Neural progenitor cell (in vitro differentiated cells): ENCODE measurements at places on chromosomes 16 and 17. TPM values are rescaled to one million over a fixed set of nuclear protein-coding genes. Genes with fewer than 3 reads are reported as not detected.

DNA sequence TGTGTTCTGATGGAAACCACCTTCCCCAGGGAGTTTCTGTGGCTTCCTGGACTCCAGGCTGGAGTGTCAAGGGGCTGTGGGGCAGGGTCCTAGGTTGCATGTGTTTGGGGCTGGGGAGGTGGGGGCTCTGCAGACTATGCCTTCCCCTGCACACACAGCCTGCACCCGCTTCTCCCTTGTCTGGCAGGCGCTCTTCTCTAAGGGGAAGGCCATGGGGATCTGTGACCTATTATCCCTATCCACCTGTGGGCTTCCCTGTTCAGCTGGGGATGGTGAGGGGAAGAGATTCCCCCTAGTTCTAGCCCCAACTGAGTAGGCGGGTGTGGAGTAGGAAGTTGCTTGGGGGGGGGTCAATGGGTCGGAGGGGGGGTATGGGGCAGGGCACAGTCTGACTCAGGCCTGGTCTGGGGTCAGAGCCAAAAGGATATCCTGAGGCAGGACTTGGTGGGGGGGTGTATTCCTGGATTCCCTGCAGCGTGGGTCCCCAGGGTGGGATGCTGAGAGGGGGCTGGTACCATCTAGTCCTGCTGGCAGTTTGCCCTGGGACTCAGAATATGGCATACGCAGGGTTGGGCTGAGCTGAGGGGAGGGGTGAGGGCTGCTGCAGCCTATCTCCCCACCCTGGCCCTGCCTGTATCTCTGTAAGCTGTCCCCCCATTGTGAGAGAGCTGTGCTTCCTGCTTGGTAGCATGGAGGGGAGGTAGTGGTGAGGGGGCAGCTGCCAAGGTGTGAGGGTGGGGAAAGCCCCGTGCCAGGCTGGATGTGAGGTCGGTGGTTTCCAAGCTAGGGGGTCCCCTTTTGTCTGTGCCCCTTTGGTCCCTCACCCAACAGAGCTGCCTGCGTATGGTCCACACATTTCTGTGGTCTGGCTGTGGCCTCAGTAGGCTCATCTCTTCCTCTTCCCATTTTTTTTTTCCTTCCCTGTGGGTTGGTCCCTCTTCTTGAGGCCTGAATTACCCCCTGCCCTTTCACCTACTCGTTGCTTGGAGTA, 14.7 kb downstream of the RARA start:
- H3K4me3 ChIP-seq: no peak overlapping the region
- H3K4me1 ChIP-seq: peaks cover 13% of the 10 kb centered on the region
- DNase-seq: no peak
- H3K36me3 ChIP-seq: no peaks in the 10 kb centered on the region
- peaks cover 6% of the 10 kb centered on the region for H3K27me3 ChIP-seq
- H3K27ac ChIP-seq: no peak overlapping the region

GRCh38 chr16:48499923-48500381, 110.0 kb downstream of the N4BP1 start:
- no peak overlapping the region for H3K27ac ChIP-seq
- H3K4me1 ChIP-seq: peaks cover 16% of the 10 kb centered on the region
- H3K36me3 ChIP-seq: no peaks in the 10 kb centered on the region
- H3K27me3 ChIP-seq: no peaks in the 10 kb centered on the region
- no peak for DNase-seq
- H3K4me3 ChIP-seq: no peak overlapping the region

DNA sequence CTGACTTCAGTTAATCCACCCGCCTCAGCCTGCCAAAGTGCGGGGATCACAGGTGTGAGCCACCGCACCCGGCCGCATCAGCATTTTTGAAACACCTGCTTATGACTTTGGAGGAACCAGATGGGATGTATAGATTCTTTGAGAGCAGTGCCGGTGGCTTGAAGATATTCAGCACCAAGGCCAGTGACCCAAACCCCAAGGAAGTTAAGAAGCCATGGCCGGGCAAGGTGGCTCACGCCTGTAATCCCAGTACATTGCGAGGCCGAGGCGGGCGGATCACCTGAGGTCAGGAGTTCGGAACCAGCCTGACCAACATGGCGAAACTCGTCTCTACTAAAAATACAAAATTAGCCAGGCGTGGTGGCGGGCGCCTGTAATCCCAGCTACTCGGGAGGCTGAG, 43.9 kb downstream of the TRARG1 start:
- H3K27me3 ChIP-seq: no peaks in the 10 kb centered on the region
- H3K36me3 ChIP-seq: no peaks in the 10 kb centered on the region
- H3K27ac ChIP-seq: no peak overlapping the region

- H3K27ac ChIP-seq: no peak overlapping the region
- no peaks in the 10 kb centered on the region for H3K27me3 ChIP-seq
- no peaks in the 10 kb centered on the region for H3K4me1 ChIP-seq
- H3K36me3 ChIP-seq: no peaks in the 10 kb centered on the region
These were observed 10.7 kb upstream of the UBTF start for GRCh38 chr17:44230140-44230539.

- H3K4me3 ChIP-seq: no peak overlapping the region
- H3K27me3 ChIP-seq: no peaks in the 10 kb centered on the region
- no peaks in the 10 kb centered on the region for H3K4me1 ChIP-seq
- no peak for DNase-seq
These were observed 9.5 kb upstream of the ZNF469 start for GRCh38 chr16:88373211-88373610.

- H3K27me3 ChIP-seq: no peaks in the 10 kb centered on the region
- DNase-seq: no peak
- no peak overlapping the region for H3K27ac ChIP-seq
- no peaks in the 10 kb centered on the region for H3K36me3 ChIP-seq
These were observed 208.7 kb downstream of the KCNJ2 start for GRCh38 chr17:70378076-70378475.

GRCh38 chr17:27968206-27968732, 74.2 kb upstream of the NLK start:
- H3K36me3 ChIP-seq: no peaks in the 10 kb centered on the region
- no peak for DNase-seq

- no peaks in the 10 kb centered on the region for H3K4me1 ChIP-seq
- no peak overlapping the region for H3K4me3 ChIP-seq
- no peak overlapping the region for H3K27ac ChIP-seq
- H3K36me3 ChIP-seq: no peaks in the 10 kb centered on the region
These were observed 9.0 kb upstream of the CDH3 start for GRCh38 chr16:68636064-68636560.

DNA sequence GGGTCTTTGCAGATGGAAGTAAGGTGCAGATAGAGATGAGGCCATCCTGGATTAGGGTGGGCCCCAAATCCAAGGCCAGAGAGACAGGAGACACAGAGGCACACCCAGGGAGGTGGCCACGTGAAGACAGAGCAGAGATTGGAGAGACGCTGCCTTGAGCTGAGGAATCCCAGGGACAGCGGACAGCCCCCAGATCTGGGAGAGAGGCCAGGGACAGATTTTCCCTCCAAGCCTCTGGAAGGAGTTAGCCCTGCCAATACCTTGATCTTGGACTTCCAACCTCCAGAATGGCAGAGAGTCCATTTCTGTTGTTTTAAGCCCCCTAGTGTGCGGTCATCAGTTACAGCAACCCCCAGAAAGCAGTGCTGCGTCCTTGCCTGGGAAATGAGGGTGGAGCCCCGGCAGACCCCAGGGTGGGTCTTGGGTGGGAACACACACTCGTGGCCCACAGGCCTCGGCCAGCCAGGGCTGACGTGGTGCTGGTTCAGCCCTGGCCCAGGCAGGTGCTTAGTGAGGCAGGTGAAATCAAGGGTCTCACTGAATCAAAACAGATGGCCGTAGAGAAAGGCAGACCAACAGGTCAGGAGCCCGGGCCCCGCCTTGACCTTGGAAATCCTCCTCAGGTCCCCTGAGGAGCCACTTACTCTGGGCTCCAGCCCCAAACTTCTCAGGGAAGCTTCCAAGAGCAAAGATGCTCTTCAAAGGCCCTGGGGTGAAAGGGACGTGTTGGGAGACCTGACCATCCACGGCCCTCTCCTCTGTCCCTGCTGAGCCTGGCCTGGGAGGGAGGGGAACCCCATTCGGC, 169.3 kb downstream of the RBFOX3 start:
- no peak for DNase-seq
- H3K4me3 ChIP-seq: no peak overlapping the region
- no peaks in the 10 kb centered on the region for H3K27me3 ChIP-seq
- no peaks in the 10 kb centered on the region for H3K36me3 ChIP-seq
- no peak overlapping the region for H3K27ac ChIP-seq

DNA sequence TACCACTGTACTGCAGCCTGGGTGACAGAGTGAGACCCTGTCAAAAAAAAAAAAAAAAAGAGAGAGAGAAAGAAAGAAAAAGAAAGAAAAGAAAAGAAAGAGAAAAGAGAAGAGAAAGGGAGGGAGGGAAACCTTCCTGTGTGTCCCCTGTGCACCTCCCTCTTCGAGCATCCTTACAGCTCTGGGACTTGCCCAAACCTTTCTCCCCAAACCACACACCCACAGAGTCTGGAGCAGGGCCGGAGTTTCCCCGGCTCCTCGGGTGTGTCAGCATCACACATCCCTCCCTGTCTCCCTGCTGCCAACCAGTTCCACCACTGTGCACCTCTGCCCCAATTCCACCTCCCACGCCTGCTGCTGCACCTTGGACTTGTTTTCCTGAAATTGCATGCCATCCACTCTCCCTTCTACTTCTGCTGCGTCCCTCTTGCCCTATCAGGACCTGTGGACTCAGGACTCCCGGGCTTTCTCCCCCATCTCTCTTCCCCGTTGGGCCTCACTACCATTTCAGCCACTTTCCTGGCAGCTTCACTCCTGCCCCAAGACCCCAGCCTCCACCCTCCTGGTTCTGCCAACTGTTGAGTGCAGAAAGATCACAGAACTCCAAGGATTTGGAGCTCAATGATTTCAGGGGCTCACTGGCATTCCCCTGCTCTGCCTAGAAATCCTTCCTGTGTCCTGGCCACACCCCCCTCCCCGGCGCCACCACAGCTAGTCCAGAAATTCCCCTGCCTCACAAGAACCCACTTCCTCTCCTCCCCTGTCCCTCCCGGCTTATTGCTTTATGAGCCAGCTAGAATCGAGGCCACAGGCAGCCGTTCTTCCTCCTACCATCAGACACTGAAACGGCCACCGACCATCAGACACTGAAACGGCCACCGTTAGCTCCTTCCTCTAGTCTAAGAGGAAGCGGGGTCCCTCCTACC, 3.7 kb upstream of the CDK3 start:
- no peak overlapping the region for H3K4me3 ChIP-seq
- no peaks in the 10 kb centered on the region for H3K4me1 ChIP-seq
- H3K27ac ChIP-seq: no peak overlapping the region
- H3K27me3 ChIP-seq: no peaks in the 10 kb centered on the region
- no peaks in the 10 kb centered on the region for H3K36me3 ChIP-seq

DNA sequence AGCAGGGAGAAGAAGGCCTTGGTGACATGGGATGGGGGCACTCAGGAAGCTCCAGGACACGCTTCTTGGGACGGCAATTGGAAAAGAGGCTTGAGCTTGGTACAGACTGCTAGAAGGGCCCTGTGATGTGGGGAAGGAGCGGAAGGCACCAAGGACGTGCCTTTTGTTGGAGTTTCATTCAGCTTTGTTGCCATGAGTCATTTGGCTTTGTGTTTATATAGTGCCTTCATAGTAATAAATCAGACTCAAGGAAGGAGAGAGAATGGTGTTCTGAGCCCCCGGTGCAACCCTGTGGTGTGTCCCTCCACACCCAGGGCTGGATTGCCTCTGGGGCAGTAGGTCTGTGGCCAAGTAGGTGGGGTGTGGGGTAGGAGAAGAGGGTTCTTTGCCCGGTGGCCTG, 7.4 kb upstream of the TBX4 start:
- DNase-seq: no peak
- H3K27me3 ChIP-seq: peaks cover 57% of the 10 kb centered on the region
- H3K36me3 ChIP-seq: no peaks in the 10 kb centered on the region
- no peak overlapping the region for H3K4me3 ChIP-seq
- no peak overlapping the region for H3K27ac ChIP-seq
- peaks cover 7% of the 10 kb centered on the region for H3K4me1 ChIP-seq

DNA sequence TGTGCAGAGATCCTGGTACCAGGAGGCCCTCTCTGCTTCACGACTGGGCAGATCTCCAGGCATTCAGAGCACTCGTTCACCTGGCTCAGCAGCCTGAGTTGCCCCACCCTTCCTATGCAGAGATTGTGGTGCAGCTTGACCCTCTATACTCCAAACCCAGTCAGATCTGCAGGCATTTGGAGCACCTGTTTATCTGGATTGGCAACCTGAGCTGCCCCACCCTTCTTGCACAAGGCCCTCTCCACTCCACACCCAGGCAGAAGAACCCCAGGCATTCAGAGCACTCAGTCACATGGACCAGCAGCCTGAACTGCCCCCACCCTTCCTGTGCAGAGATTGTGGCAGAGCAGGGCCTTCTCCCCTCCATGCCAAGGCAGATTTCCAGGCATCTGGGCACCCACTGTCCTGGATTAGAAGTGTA, 88.4 kb upstream of the CDH5 start:
- no peak for DNase-seq
- no peak overlapping the region for H3K27ac ChIP-seq
- no peaks in the 10 kb centered on the region for H3K36me3 ChIP-seq

GRCh38 chr16:88561485-88562359, 8.5 kb upstream of the ZC3H18 start:
- H3K4me1 ChIP-seq: no peaks in the 10 kb centered on the region
- H3K4me3 ChIP-seq: no peak overlapping the region
- no peak overlapping the region for H3K27ac ChIP-seq
- DNase-seq: peak; percentile 73
- H3K27me3 ChIP-seq: peaks cover 8% of the 10 kb centered on the region

DNA sequence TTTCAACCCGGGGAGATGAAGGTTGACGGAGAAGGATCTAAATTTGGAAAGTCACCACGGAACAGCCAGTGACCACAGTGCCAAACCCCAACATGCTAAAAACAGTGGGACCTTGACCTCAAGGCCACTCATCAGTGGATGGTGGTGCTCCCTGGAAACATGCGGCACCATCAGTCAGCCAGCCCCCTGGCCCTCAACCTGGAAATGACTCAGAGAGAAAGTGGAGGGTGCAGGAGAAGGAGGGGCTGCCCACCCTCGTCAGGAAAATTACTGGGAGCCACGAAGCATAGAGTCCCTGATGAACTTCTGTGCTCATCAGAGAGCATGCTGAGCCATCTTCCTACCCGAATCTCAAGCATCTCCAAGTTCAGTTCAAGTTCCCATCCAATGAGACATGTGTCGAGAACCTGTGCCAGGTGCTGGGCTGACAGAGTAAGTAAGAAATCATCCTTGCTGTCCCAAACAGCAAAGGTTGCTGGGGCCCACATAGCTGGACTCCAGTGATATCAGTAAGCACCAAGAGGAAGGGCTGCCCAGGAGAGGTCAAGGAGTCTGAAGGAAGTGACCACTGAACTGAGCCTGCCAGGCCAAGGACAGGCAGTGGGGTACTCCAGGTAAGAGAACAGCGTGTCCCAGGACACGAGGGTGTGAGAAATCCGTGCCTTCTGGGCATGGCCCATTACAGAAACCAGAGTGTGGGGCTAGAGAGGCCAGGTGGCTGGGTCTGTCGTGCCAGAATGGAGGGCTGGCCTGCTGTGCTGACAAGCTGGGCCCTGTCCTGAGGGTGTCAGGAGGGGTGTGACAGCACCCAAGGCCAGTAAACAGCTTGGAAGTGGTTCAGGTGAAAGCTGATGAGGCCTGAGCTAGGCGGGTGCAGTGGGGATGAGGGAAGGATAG, 5.2 kb downstream of the PECAM1 start:
- no peak overlapping the region for H3K27ac ChIP-seq
- H3K27me3 ChIP-seq: no peaks in the 10 kb centered on the region
- no peak overlapping the region for H3K4me3 ChIP-seq

RGS11 gene
- 0.52 and 0.96 TPM in 2 replicates for total RNA-seq

MPO gene
- total RNA-seq: not detected in 2 replicates

ADAD2 gene
- not detected in 2 replicates for total RNA-seq

CCDC40 gene
- 7.7 and 11.8 TPM in 2 replicates for total RNA-seq

C16orf46 gene
- 1.7 and 2.5 TPM in 2 replicates for total RNA-seq

RNF222 gene
- not detected in 2 replicates for total RNA-seq

CHD9NB gene
- 3.0 and 4.1 TPM in 2 replicates for total RNA-seq

SLC5A11 gene
- total RNA-seq: 0.09 TPM in 1 of 2 replicates, not detected in the other

KRT15 gene
- 0.15 TPM in 1 of 2 replicates, not detected in the other for total RNA-seq

AANAT gene
- not detected in 2 replicates for total RNA-seq

MATCAP1 gene
- 15.7 and 50.9 TPM in 2 replicates for total RNA-seq

MARVELD3 gene
- total RNA-seq: 2.0 and 2.2 TPM in 2 replicates

LGALS9B gene
- not detected in 2 replicates for total RNA-seq
